GM23248 (cell line): ENCODE measurements at places on chromosomes 5 and 9. TPM values are rescaled to one million over a fixed set of nuclear protein-coding genes. Genes with fewer than 3 reads are reported as not detected.

HDHD3 gene
- 5.3 and 13.2 TPM in 2 replicates for total RNA-seq

LURAP1L gene
- total RNA-seq = 16.2 and 30.4 TPM in 2 replicates

FGFR4 gene
- total RNA-seq = not detected in 2 replicates

FBXL7 gene
- 7.5 and 8.7 TPM in 2 replicates for total RNA-seq

C6 gene
- total RNA-seq = not detected in 2 replicates

EQTN gene
- total RNA-seq = not detected in 2 replicates

CYFIP2 gene
- total RNA-seq = 1.8 and 5.9 TPM in 2 replicates

PDE8B gene
- not detected in 2 replicates for total RNA-seq

ASPN gene
- 5.7 and 6.3 TPM in 2 replicates for total RNA-seq

STK32A gene
- 1.3 and 1.5 TPM in 2 replicates for total RNA-seq

ALDH1A1 gene
- total RNA-seq = not detected in 2 replicates

SPAAR gene
- total RNA-seq = not detected in 2 replicates

DMRT2 gene
- not detected in 2 replicates for total RNA-seq

NRG2 gene
- total RNA-seq = not detected in 2 replicates

PCDHA5 gene
- not detected in 2 replicates for total RNA-seq

FAT2 gene
- not detected in 2 replicates for total RNA-seq

C9 gene
- not detected in 2 replicates for total RNA-seq

GADD45G gene
- 0.54 TPM in 1 of 2 replicates, not detected in the other for total RNA-seq

TMEM252 gene
- total RNA-seq = not detected in 2 replicates

FAM120A gene
- total RNA-seq = 90.5 and 101 TPM in 2 replicates

SPINK7 gene
- total RNA-seq = not detected in 2 replicates

PPP2R2B gene
- total RNA-seq = 0.11 TPM in 1 of 2 replicates, not detected in the other

AGXT2 gene
- total RNA-seq = not detected in 2 replicates

F12 gene
- total RNA-seq = 0.43 and 1.3 TPM in 2 replicates

TDRD7 gene
- 6.6 and 8.9 TPM in 2 replicates for total RNA-seq

GABRA6 gene
- not detected in 2 replicates for total RNA-seq

FCN1 gene
- not detected in 2 replicates for total RNA-seq

PCDHGA9 gene
- 2.6 and 2.9 TPM in 2 replicates for total RNA-seq

PLAC8L1 gene
- total RNA-seq = 2.3 TPM in 1 of 2 replicates, not detected in the other

TAF1L gene
- not detected in 2 replicates for total RNA-seq

LPAR1 gene
- total RNA-seq = 90.3 and 90.8 TPM in 2 replicates

HTR4 gene
- total RNA-seq = not detected in 2 replicates

ZNG1C gene
- total RNA-seq = 11.4 and 12.8 TPM in 2 replicates

GABRB2 gene
- not detected in 2 replicates for total RNA-seq

GRIN3A gene
- not detected in 2 replicates for total RNA-seq

PALM2AKAP2 gene
- total RNA-seq = 12.5 and 13.1 TPM in 2 replicates

PCDHGC3 gene
- total RNA-seq = 44.6 and 53.1 TPM in 2 replicates

PCDHGB4 gene
- total RNA-seq = 6.8 and 7.6 TPM in 2 replicates

CNTNAP3 gene
- total RNA-seq = not detected in 2 replicates

OGN gene
- total RNA-seq = 0.11 TPM in 1 of 2 replicates, not detected in the other

TXNDC8 gene
- not detected in 2 replicates for total RNA-seq

PDCD1LG2 gene
- 34.7 and 36.8 TPM in 2 replicates for total RNA-seq

PTGR1 gene
- total RNA-seq = 65.2 and 74.9 TPM in 2 replicates

PIP5K1B gene
- not detected in 2 replicates for total RNA-seq

NEUROG1 gene
- not detected in 2 replicates for total RNA-seq

GTF2H2C gene
- 24.4 and 45.8 TPM in 2 replicates for total RNA-seq

SHROOM1 gene
- 9.9 and 13.2 TPM in 2 replicates for total RNA-seq

FAM221B gene
- total RNA-seq = not detected in 2 replicates

SLC6A18 gene
- not detected in 2 replicates for total RNA-seq

FOXD4L3 gene
- not detected in 2 replicates for total RNA-seq

SMARCA2 gene
- total RNA-seq = 47.4 and 78.9 TPM in 2 replicates

FGF18 gene
- not detected in 2 replicates for total RNA-seq
